HT-29 (cell line): ENCODE measurements at places on chromosomes 4 and X. TPM values are rescaled to one million over a fixed set of nuclear protein-coding genes. Genes with fewer than 3 reads are reported as not detected.

The BBS12 gene
- total RNA-seq: 0.43 and 0.50 TPM in 2 replicates

The ADH1A gene
- not detected in 2 replicates for total RNA-seq

The CD38 gene
- 0.05 TPM in 1 of 2 replicates, not detected in the other for total RNA-seq

The NAT8L gene
- 0.08 TPM in 1 of 2 replicates, not detected in the other for total RNA-seq

The ZNF185 gene
- 3.5 and 4.0 TPM in 2 replicates for total RNA-seq

The PCYT1B gene
- not detected in 2 replicates for total RNA-seq

The PDGFRA gene
- total RNA-seq: not detected in 2 replicates

The ESX1 gene
- not detected in 2 replicates for total RNA-seq

DNA sequence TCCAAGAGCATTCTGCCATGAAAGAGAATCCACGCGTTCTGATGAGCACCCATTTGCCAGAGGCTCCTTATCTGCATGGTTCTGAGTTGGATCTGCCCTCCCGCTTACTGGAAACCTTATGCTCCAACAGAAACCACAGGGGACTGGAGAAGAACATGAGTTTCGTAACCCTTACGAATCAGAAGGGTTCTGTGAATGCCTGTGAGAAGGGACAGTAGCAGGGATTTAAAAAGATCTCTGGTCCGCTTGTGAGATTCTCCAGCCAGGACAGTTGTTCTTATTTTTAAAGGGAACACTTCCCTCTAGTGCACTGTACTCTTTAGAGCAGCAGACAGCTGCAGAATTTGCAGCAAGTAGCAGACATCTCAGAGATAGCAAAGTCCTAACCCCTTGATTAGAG is 22.5 kb upstream of the CENPU start:
- no peak for DNase-seq

DNA sequence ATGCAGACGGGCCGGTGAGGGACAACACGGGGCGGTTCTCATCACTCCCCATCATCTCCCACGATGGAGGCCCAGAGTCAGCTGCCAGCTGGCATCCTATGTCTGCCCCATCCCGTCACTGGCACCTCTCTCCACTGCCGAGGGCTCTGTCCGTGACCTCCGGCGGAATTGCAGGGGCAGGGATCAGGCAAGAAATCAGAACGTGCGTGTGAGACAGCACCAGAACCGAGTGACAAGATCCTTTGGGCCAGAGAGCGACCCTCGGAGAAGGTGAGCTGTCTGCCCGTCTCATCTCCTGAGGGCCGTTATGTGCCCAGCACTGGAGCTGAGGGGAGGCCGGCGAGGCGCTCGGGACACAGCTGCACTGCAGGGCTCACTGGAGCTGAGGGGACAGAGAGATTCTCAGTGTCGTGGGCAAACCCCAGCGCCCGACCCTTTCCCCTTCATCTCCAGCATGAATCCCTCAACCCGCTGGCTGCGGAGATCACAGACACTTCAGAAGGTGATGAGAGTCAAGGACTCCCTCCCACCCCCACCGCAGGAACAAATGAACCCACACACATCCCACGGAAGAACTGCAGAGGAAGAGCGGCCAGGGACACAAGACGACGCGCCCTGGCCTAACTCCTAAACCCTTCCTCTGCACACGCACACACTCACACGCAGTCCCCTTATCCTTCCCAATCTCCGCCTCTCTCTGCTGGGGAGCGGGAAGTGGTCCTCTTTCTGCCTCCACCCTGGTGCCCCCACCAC is 128.7 kb downstream of the AFAP1 start:
- no peak for DNase-seq

GRCh38 chr4:2284934-2285612 is 23.2 kb upstream of the MXD4 start:
- DNase-seq: no peak

GRCh38 chrX:20181598-20182329 is 40.1 kb upstream of the EIF1AX start:
- no peak for DNase-seq

DNA sequence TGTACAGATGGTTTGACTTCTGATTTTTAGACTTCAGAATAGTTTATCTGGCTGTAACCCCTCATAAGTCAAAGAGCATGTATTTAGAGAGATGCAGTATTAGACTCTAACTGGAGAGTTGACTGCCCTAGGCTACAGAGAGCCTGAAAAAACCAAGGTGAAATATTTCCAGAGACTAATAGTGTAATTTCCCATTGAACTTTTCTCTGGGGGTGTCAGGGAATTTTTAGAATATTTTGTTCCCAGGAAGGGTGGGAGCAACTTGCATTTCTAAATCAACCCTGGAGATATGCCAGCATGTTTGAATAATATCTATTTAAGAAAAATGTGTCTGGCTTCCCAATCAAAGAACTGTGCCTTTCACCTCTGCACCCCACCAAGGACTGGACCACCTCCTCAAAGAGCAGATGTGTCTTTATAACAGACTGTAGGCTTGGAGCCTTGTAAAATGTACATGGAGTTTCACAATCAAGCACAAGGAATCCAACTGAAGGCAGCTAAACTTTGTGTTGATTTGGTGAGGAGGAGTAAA is 2.0 kb downstream of the ANXA3 start:
- DNase-seq: no peak

GRCh38 chr4:47120783-47121182 is 89.4 kb downstream of the GABRB1 start:
- DNase-seq: no peak

GRCh38 chr4:10078481-10079233 is 37.9 kb downstream of the WDR1 start:
- DNase-seq: no peak

DNA sequence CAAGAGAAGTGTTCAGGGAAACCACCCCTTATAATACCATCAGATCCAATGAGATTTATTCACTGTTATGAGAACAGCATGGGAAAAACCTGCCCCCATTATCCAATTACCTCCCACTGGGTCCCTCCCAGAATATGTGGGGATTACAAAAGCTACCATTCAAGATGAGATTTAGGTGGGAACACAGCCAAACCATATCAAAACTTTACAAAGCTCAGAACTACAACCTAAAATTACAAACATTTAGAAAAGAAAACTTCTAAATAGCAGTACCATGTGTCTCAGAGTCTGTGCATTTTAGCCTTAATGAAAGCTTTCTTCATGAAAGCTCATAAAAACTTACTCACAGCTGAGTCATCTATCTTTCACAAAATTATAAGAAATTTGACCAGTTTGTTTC is 1442.8 kb upstream of the PCDH7 start:
- DNase-seq: no peak

GRCh38 chr4:137623013-137623412 is 90.7 kb upstream of the PCDH18 start:
- no peak for DNase-seq

DNA sequence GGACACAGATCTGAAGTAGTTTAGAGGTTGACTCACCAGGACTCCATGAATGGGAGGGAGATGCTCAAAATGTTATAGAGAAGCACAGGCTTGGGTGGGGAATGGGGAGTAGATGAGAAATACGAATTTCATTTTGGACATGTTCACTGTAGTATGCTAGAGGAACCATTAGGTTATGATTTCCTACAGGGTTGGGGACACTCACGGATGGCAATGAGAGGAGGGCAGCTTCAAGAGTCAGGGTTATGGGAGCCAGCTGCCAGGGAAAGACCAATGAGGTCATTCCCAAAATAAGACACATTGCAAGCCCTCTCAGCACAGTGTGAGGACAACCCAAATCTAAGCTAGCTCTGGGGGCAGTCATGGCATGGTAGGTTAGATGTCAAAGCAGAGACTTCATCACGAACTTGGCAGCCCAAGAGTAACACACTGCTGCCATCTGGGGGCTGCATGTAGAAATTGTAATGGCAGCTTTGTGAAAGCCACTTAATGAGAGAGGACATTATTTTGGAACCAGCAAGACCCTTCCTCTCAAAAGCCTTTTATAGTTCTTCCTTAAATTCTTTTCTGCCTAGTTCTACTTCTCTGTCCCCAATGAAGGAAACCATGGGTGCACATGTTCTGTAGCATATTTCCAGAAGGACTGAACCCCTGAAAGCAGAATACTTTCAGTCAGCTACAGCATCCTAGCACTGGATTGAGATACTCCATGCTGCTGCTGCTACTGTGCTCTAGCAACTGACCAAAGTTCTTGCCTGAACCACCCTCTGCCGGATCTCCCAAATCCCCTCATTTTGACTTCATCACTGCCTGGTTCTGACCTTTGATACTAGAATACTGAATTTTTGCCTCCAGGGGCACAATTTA is 16.2 kb upstream of the ZCCHC12 start:
- peak; percentile 53 for DNase-seq

DNA sequence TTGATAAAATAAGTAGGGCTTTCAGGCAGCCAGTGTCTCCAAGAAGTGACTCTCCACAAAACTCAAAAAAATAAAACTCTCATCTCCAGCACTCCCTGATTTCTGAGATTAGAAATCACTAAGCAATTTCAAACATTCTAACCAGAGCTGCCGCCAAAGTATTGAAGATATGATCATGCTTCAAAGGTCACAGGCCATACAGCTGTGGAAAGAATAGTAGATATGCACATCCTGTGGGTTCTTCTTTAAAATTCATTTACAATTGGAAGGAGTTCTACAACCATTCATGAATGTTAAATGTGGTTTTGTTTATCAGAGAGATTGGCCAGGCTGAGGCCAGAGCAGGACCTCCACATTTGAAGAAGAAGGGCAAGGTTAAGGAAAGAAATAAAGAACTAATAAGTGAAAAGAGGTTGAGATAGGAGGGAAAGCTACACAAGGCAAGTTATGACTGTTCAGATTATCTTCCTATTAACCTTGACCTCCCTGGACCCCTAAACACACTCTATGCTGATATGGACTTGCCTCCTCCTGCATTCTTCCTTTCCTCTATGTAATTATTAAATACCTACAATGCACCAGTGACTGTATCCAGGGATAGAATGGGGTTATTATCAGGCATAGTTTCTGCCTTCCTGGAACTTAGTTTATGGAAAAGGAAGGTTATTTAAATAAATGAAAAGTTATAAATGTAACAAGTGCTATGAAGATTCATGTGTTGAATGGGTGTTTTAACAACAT is 56.4 kb downstream of the USP38 start:
- no peak for DNase-seq

DNA sequence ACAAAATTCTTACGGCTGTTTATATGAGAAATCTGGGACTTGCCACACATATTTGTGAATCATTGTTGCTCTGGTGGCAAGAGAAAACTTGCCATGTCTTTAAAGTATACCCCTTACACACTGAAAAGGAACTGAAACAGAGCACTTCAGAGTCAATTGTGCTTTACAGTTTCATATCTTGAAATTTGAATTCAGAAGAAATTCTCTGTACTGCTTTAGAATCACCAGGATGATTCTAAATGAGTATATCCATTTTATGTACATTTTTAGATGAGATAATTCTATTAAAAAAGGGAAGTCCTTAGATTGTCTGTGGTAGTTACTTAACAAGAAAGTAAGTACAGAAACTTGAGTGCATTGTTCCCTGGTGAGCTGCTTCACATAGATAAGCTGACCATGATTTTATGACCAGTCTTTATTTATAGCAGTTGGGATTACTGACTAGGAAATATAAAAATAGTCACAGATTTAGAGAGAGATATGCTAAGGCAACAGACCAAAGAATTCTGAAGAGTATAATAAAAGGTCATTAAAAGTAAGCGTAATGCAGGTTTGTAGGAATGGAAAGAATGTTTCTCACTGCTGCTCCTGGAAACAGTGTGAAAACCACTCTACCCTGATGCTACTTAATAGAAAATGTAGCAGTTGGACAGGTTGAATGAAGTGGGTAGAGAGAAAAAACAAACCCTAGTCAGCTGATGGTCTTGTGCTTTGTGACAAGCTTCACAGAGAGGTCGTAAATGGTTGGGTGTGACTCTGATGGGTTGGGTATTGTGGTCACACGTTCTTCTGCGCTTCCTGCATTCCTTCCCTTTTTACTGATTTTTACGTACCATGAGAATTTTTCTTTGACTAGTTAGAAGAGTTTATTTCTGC is 41.0 kb downstream of the FNIP2 start:
- DNase-seq: peak; percentile 73

DNA sequence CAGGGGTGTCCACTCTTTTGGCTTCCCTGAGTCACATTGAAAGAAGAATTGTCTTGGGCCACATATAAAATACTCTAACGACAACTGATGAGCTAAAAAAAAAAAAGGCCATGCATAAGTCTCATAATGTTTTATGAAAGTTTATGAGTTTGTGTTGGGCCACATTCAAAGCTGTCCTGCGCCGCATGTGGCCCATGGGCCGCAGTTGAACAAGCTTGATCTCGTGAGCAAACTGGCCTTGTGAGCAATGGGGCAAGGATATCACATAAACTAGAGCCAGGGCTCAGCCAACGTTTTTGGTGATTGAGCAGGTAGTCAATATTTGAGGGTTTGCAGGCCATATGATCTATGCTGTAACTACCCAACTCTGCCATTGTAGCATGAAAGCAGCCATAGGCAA is 44.6 kb upstream of the PHKA2 start:
- DNase-seq: no peak

DNA sequence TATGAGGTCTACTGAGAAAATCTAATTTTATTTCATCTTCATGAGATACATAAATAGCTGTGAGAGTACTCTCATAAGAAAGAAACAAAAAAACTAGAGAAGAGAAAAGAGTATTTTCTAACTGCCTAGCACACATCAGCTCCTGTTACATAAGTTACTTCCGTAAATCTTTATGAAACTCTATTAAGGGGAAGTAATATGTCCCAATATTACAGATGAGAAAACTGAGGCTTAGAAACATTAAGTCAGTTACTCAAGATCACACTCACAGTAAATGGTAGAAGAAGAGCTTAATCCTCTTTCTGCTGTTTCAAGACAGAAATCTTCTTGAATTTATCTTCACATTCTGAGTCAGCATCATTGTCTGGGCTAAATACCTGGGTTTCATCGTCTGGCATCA is 164.1 kb downstream of the DTHD1 start:
- no peak for DNase-seq

- no peak for DNase-seq
Observed at GRCh38 chr4:139559687-139560086, 3.7 kb upstream of the SETD7 start.

DNA sequence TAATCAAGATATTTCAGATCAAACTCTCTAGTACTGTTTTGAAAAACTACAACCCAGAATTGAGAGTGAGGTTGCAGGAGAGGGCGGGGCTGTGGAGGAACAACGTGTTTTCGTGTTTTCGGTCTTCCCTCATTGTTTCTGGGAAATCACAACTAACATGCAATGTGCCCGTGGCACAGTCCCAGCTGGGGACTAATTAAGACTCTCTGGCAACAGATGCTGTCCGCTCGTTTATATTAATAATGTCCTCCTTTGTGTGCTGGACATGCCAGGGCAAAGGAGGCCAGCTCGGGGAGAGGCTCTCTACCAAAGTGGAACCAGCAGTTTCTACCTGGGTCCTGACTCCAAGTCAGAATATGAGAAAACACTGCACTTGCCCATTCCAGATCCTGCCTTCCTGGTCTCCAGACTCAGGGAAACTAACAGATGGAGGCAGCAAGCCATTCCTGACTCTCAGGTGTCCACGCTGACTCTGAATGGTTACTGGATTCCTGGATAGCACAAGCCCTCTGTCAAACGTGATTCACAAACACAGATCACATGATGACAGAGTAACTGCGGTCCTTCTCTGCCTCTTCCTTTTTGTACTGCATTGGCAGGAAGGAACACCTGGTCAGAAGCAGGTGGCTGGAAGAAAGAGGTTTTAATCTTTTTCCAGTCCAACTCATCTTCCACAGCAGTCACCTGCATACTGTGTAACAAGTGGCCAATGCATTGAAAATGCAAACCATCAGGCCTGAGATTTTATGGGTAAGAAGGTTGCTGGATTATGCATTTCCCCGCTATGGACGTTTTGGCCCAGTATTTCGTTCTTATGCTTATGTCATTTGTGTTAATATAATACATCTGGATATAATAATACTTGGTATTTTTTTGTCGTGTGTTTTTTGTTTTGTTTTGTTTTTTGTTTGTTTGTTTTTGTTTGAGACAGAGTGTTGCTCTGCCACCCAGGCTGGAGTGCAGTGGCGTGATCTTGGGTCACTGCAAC is 65.0 kb downstream of the COQ2 start:
- no peak for DNase-seq

GRCh38 chr4:73544620-73545019 is 63.1 kb downstream of the AFM start:
- no peak for DNase-seq
